Activated gamma-delta T cell treated with Interleukin-2 at 50 U/mL for 16 hours (primary cell): ENCODE measurements at places on chromosomes 7 and 10.

DNA sequence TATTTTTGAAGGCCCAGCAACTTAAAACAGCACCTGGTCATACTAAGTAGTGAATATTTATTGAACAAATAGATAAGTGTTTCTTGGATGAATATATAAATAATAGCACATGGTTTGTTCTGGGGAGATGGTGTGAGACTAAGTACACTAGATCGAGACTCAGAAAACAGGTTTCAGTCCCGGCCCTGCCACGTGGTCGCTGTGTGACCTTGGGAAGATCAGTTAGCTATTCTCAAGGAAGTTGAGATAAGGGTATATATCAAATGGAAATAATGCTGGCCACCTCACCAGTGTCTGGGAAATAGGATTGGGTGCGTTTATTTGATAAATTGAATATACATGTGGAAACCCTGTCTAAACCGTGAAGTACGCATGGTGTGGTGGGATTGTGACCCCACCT is 354.6 kb downstream of the SDK1 start:
- no peak for DNase-seq

DNA sequence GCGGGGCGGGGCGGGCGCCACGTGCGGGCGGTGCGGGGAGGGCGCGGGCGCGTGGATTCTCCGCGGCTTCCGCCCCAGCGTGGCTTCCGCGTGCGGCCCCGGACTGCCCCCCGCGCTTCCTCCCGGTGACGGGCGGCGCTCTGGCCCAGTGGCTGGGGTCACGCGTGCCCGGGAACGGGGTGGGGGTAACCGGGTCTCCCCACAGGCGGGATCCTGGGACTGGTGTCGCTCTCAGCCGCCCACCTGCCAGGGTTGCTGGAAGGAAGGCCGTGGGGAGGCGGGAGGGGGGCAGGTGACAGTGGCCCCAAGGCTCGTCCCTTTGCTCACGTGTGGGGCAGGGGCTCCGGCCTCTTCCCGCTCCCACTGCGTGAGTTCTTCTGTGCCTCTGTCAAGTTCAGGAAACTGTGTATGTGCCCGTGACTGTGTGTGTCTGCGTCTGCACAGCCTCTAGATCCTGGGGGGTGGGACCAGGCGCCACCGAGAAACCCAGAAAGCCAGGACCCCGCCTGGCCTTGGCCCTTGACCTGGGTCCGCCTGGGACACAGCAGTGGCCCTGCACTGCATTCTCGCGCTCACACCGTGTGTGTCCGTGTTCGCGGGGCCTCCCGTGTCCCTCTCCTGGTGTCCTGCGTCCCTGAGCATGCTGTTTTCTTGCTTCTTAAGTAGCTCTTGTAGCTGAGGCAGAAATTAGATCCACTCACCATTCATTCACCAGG is 919 bp downstream of the MAFK start:
- DNase-seq: peak; percentile 41

GRCh38 chr10:106560925-106561640 is 603.4 kb downstream of the SORCS1 start:
- DNase-seq: no peak

DNA sequence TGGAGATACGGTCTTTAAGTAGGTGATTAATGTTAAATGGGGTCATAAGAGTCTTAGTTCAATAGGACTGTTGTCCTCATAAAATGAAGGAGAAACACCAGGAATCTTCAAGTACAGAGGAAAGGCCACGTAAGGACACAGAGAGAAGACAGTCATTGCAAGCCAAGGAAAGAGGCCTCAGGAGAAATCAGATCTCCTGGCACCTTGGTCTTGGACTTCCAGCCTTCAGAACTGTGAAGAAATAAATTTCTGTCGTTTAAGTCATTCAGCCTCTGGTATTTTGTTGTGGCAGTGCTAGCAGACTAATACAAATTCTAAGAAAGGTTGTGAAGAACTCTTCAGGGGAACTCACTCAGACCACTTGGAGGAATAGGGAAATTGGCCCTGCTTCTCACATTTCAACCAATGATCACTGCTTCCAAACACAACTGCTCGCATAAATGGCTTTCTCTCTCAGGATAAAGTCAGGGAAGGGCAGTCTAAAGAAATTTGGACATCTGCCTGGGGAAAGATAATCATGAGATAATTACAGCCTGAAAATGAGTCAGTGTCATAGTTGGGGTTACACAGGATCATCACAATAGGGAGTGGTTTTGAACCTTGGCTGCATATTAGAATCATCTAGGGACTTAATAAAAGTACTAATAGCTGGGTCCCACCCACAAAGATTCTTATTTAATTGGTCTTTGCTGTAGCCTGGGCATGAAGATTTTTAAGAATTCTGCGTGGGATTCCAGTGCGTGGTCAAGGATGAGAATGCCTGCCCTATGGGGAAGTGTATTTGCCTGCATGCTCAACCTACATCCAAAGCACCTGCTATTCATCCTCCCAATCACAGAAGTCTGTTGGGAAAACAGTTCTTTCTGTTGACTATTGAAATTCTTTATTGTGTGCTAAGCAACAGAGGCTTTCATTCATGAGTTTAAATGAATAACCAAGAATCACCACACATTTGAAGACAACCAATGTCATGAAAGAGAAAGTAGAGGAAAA is 310.6 kb upstream of the PLXDC2 start:
- DNase-seq: no peak

DNA sequence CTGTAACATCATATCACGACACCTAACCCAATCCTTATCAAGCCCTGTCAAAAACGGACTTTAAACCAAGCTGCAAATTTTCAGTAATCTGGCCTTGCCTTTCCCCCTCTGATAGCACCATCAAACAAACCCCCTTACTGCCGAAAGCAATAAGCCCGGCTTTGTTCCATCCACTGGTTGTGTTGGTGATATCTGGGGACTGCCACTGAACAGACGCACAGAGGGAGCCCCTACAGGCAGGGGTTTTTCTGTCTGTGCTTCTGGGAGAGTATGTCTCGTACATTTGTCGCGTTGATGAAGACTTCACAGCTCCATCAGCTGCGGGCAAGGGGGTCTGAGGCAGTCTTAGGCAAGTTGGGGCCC is 550 bp upstream of the PLAU start:
- DNase-seq: no peak

DNA sequence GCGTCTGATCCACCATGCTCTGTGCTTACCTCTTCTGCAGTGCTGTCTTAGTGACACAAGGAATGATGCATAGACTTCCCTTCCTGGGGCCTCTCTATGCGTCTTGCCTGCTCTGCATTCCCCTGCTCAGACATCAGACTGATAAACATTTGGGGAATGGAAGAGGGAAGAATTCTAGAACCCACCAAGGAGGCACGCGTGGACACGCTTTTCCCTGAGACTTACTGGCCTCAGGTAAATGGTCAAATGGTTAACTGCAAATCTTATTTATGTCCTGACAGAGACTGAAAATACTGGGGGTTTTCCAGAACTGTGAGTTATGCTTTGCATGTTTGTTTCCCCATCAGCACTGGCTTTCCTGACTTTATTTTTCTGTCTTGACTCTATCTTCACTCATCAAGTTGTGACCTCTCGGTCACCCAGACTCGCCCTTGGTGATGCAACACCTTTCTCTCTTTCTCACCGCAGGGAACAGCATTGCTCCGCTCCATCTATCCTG is 285.9 kb upstream of the FZD8 start:
- no peak for DNase-seq

DNA sequence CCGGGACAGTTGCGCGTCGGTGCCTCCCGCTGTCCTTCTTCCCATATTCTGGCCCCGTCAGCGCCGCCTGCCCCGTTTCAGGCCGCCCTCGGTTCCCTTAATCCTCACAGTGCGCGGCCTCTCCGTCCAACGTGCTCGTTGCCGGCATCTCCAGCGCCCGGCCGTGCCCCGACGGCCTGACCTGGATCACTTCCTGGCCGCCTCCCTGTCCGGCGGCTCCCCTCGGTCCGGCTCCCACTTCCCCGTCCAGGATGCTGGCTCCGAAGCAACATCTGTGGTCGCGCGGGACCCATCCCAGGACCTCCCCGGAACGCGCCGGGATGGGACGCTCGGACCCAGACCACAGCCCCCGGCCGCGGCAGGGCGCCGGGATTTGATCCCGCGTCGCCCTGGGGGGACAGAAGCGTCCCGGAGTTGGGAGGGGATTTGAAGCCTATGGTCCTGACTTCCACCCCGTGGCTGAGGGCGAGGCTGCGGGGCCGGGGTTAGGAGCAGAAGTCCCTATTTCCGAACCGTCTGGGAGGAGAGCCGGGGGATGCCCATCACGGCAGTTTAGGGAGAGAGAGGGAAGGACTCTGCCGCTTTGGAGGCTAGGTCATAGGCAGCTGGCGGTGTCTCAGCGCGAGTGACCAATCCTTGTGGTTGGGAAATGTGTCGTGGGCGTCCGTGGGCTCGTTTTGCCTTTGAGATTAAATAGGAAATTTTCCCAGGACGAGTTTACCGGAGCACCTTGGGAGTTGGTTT is 53.8 kb downstream of the KCTD7 start:
- DNase-seq: no peak

DNA sequence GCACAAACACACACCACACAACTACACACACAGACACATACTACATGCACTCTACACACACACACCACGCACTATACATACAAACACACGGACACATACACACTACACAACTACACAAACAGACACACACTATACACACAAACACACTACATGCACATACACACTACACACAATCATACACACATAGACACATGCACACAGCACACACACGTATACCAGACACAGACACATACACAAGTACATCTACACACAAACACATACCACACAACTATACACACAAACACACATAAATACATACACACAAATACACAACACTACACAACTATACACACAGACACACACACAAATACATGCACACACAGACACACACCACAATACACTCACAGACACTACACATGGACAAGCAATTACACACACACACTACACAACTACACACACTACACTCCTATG is 4.6 kb downstream of the GPR15LG start:
- DNase-seq: no peak

- no peak for DNase-seq
Measured at GRCh38 chr10:11387551-11388222, 223.8 kb downstream of the USP6NL start.

- no peak for DNase-seq
Measured at GRCh38 chr10:85317827-85318226, 989.4 kb downstream of the CCSER2 start.
